Activated CD4-positive, alpha-beta T cell treated with anti-CD3 and anti-CD28 coated beads for 36 hours (primary cell): ENCODE measurements at places on chromosomes 16 and 17.
A peak's percentile ranks its signal among the peaks of the same experiment; 100 is the strongest.

GRCh38 chr16:11966173-11966572, 1.2 kb downstream of the TNFRSF17 start:
- no peak for DNase-seq

- no peak for DNase-seq
These were observed 17.0 kb downstream of the HS3ST3A1 start for GRCh38 chr17:13584701-13585080.

DNA sequence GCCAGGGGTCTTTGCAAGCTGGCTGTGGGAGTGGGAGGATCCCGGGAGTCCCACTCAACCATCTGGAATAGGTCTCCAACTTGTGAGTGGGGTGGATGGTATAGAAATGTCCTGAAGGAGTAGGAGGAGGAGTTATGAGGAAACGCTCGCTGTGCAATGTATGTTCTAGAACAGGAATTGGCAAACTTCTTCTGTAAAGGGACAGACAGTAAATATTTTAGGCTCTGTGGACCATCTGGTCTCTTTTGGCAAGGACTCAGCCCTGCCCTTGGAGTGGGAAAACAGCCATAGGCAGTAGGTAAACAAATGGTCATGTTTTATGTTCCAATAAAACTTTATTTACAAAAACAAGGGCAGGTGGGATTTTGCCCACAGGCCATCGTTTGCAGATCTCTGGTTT, 149.2 kb downstream of the NPIPB5 start:
- no peak for DNase-seq

DNA sequence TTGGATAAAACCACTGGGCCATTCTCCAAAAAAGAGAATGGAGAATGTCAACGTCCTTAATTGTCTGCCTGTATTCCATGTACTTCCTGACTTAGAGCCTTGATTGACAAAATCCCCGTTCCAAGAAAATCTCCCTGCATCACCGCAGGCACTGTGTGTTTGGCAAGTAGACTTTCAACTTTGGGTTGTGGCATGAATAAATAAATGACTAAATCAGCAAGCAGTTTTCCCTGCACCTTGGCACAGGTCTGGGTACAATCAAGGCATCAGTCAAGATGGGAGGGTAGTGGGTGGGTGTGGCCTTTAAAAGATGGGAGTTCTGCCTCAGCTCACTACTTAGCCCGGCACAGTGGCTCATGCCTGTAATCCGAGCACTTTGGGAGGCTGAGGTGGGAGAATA, 248.5 kb upstream of the RPL38 start:
- no peak for DNase-seq

- DNase-seq = no peak
These were observed 8.7 kb downstream of the GRB2 start for GRCh38 chr17:75396796-75397195.

- DNase-seq = peak; percentile 42
These were observed 1.0 kb downstream of the ST3GAL2 start for GRCh38 chr16:70437582-70438557.

DNA sequence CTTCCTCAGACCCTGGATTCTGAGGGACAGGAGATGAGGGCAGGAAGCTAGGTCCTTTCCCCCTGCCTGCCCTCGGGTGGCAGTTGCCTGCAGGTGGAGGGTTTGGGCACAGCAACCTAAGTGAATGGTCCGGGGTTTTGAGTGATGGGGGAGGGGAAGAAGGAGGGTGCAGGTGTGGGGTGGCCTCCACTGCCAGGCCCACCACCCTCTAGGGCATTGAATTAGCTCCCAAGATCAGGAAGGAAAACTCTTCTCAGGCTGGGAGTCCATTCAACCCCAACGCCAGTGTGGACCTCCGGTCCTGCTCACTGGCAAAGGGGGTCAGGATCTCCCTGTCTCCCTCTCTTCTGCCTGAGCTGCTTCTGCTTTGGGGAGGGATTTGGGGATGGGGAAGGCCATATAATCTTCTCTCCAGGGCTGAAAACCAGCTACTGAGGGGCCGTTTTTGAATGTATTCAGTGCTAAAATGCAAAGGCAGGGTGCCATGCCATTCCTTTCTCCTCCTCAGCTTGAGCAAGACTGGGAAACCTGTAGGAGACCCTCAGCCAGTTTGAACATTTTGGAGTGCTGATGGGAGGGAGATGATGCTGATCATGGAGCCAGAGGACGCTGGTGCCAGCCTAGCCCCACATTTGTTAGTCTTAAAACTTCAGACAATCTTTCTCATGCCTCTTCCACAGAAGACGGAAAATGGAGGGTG, 18.8 kb downstream of the GRB7 start:
- no peak for DNase-seq

GRCh38 chr17:3879186-3879585, 13.7 kb downstream of the CAMKK1 start:
- DNase-seq = no peak

- no peak for DNase-seq
These were observed 55.6 kb upstream of the ALOX12 start for GRCh38 chr17:6940186-6940649.

- no peak for DNase-seq
These were observed 45.0 kb upstream of the CRISPLD2 start for GRCh38 chr16:84774810-84775209.

- DNase-seq = no peak
These were observed 16.0 kb upstream of the CMTM4 start for GRCh38 chr16:66712512-66712911.

- DNase-seq = no peak
These were observed 24.8 kb downstream of the OMG start for GRCh38 chr17:31272236-31272635.

DNA sequence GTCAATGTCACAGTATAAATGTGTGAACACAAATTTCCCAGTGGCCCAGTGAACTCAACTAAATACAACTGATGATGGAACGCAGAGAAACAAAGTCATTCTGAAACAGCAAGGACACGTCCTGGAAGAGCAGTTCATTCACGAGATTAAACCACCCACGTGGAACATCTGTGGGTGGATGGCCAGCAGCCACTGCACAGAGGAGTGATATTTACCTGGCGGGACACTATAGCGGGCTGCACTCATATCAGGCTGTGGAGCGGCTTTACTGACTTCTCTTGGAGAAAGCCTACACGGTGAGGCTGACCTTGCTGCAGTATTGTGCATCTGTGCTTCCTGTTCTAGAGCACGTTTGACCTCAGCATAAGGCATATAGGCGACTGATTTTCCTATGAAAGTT, 87.3 kb downstream of the TTC19 start:
- peak; percentile 30 for DNase-seq

GRCh38 chr16:57637424-57637823, 9.0 kb downstream of the ADGRG1 start:
- no peak for DNase-seq

DNA sequence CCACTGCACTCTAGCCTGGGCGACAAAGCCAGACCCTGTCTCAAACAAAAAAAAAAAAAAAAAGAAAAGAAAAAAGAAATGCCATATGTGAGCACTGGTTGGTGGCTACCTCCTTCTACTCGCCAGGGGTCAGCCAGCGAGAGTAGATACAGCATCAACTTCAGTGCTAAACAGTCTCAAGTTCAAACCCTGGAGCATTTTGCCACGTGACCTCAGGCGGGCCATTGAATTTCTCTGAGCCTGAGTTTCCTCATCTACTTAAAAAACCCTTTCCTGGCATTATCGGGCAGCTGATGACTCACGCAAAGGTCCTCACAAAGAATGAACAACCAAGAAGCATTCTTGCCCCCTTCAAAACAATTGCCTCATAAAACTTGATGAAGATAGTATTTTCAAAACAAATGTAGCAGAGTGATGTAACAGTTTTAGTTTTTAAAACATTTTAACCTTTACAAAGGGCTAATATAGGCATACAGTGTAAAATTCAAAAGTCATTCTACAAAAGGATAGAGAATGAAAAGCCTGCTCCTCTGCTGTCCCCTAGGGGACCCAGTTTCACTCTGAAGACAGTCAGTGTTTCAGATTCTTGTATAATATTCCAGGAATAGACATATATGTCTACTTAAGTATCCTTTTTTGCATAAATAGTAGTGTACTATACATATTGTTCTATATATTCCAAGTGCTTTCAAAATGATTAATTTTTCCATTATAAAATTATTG, 28.4 kb downstream of the DNAH2 start:
- DNase-seq = no peak

- peak; percentile 23 for DNase-seq
These were observed at the start of gene EFNB3 for GRCh38 chr17:7704601-7705268. TSS of gene EFNB3 (plus strand) at chr17:7705202. CDS start at chr17:7705599, 397 bp downstream.

DNA sequence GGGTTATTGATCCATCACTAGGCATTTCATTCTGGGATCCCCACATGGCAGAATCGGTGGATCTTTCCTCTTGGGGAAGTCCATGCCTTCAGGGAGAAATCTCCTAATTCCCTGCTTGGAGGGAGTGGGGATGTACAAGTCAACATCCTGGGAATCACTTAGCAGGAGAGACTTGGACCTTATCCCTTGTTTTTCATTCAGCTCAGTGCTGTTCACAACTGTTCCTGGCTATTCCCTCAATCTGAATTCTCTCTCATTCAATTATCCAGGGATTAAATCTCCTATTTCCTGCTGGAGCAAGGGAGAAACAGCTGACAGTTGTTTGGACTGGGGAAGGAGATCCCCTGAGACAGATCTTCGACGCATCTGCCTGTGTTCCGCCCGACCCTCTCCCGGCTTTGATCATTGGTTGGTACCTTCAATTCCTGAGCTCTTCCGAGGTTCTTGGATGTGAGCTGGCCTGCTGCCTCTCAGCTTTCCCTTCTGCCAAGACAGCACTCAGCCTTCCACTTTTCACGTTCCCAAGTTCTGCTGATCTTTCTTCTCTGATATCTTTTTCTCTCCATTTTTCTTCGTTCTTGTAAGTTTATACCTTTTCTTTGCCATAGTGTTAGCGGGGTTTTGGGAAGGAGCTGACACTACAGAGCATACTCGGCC, 115.4 kb upstream of the GNAO1 start:
- no peak for DNase-seq

- no peak for DNase-seq
These were observed 154.0 kb downstream of the SLC39A11 start for GRCh38 chr17:72938482-72938881.

- no peak for DNase-seq
These were observed 12.5 kb downstream of the CDH13 start for GRCh38 chr16:82639263-82639662.

- DNase-seq = no peak
These were observed 55.4 kb downstream of the SDK2 start for GRCh38 chr17:73588891-73589290.

DNA sequence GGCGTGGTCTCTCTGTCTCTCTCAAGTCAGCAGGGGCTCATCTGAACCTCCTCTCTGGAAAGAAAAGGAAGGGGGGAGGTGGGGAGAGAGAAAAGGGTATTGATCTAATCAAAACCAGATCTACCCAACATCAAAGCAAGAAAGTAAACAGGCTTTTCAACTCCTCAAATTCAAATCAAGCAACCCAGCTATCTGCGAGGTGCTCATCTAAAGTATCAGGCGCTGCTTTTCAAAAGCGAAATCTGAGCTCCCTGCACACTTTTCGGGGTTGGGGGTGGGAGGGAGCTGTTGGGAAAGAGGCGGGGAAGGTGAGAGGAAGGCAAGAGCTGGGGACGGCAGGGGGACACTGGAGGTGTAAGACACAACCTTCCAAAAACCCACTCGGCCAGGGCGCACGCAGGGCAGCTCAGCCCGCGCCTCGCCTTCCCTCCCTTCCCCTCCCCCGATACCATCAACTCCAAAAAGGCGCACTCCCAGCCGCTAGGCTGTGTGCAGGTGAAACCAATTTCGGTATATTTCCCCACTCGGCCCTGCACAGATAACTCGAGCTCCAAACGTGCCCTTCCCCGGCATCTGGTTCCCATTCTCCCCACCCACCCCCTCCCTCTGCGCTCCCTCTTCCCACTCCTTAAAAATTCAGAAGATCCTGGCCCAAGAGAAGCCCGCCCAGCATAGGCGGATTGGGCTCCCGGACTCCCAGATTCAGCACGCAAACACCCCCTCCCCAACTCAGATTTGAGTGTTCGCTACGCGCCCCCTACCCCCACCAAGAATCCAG, 2.6 kb downstream of the AXIN2 start:
- peak; percentile 49 for DNase-seq

DNA sequence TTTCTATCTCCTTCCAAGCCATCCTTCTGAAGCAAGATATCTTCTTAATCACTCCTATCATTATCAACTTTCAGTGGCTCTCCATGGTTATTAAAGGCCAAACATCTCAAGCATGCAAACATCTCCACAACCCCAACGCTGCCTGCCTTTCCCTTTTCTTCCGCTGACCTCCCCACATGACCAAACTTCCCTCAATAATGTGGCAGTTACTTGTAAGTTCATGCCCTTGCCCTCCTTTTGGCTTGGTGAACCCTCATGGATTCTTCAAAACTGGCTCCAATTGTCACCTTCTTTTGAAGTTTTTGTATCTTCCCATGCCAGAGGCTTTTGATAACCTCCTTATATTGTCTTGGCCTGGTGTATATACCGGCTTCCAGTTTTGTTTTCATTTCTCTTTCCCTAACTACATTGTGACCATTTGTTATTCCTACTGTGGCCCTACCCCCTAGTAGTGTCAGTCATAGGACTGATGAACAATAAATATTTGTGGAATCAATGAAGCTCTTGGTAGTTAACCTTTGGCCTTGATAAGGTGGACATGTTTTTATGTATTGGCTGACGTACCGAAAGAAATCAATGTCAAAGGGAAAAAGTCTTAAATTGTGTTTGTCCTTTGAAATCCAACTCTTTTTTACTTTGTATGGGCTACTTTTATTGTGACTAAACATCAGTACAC, 19.9 kb upstream of the SMIM36 start:
- no peak for DNase-seq

GRCh38 chr16:5905935-5906334, 808.3 kb upstream of the EEF2KMT start:
- peak; percentile 3 for DNase-seq

DNA sequence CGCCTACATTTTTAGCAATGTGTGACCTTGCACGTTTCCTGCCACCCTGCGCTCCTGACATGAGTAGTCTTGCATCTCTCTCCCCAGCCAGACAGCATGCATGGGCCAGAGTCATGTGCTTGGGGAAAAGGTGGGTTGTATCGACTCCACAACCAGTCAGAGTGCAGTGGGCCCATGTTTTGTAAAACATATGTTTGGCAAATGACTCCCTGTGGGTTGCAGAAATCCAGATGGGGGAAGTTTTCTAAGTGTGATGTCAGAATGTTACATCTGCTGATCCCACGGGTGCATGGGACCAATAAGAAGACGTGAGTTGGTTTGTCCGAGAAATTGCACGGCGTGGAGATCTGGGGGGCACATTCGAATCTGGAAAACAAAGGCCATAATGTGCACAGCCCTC, 147.1 kb downstream of the FOXL1 start:
- DNase-seq = no peak

- DNase-seq = peak; percentile 60
These were observed 849 bp downstream of the PRR29 start for GRCh38 chr17:63998721-63999679.

- DNase-seq = no peak
These were observed 94.3 kb downstream of the SDK2 start for GRCh38 chr17:73549841-73550430.

DNA sequence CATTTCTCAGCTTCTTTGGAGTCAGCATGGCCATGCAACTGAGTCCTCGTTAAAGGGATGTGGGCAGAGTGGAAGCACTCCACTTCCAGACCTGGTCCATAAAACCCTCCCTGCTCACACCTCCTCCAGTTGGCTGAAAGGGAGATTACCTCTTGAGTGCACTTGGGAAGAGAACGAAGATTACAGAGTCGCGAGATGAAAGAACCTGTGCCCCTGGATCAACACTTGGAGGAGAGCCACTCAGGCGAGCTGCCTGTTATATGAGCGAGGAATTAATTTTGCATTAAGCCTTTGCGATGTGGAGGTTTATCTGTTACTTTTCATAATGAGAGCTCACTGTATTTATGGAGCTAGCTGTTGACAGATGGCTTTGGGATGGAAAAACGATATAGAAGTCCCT, 147.9 kb downstream of the MAF start:
- DNase-seq = no peak
